ENCODE measurements at places on chromosomes 5 and 9.

DNA sequence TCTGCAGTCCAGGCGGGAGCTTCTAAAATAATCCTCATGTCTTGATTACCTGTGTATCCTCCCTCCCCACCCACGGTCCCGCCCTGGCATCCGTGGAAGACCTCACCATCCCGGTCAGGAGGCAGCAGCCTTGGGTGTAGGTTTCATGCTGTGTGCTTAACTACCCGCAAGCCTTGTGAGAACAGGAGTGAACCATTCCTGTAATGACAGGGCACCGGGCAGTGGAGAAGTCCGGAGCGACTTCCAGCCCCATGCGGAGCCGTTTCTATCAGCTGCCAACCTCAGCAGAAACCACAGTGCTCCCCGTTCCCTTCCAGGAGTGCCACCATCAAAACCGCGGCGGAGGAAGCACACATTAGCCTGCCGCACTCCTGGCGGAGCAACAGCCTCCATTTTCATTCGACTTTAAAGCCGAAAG lies 123.5 kb upstream of the LMX1B start:
- no peak for DNase-seq

GRCh38 chr9:82526577-82526976 lies 536.4 kb downstream of the RASEF start:
- DNase-seq: no peak

- no peak for DNase-seq
These were observed 5.9 kb downstream of the LIX1 start for GRCh38 chr5:97136475-97136874.

- no peak for DNase-seq
These were observed 77.3 kb downstream of the WNK2 start for GRCh38 chr9:93261281-93261680.

GRCh38 chr5:110439296-110439695 lies 287.2 kb downstream of the TMEM232 start:
- no peak for DNase-seq

- no peak for DNase-seq
These were observed 3.2 kb upstream of the TERT start for GRCh38 chr5:1298067-1298551.

DNA sequence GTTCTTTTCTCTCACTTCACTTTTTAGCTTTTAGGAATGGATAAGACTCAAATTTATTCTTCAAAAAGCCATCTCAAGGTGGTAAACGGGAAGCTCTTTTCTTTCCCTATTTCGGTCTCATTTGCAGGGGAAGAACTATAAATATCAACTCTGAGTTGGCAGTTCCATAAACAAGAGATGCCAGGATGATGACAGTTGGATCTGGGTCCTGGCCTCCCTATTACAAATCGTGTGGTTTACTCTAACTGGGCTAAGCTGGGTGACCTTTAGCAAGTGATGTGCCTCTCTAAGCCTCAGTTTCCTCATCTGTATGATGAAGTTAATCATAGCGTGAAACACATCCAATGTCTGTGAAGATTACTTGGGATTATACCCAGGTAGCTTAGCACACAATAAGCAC lies 44.2 kb downstream of the TLE4 start:
- peak; percentile 57 for DNase-seq

- no peak for DNase-seq
These were observed 427.6 kb upstream of the WWC1 start for GRCh38 chr5:167863883-167864282.

GRCh38 chr5:103461243-103461642 lies 101.3 kb downstream of the NUDT12 start:
- DNase-seq: peak; percentile 94

DNA sequence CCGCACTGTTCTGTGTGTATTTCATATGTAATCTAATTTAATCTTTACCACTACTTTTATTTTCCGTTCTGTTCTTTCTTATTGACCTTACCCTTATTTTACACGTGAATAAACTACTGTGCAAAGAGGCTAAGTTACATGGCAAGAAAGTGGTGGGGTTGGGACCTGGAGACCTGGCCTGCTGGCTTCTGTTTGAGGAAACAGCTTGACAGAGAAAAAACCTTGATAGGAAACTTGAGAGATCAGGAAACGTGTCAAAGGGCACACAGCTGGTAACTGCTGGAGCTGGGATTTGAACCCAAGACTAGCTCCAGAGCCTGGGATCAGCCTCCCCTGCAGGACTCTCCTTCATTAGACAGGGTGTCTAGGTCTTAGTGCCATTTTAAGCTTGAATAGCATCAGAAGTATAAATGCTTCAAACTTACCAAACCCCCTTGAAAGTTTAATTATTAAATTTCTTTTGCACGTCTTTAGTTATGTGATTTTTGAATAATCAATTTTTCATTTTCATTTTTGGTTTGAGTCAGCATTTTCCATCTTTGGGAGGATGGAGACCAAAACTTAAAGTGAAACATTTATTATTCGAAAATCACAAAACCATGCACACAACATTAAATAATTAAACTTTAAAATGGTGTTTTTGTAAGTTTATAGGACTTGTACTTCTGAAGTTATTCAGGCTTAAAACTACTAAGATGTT lies 129.5 kb downstream of the RGS3 start:
- DNase-seq: no peak

DNA sequence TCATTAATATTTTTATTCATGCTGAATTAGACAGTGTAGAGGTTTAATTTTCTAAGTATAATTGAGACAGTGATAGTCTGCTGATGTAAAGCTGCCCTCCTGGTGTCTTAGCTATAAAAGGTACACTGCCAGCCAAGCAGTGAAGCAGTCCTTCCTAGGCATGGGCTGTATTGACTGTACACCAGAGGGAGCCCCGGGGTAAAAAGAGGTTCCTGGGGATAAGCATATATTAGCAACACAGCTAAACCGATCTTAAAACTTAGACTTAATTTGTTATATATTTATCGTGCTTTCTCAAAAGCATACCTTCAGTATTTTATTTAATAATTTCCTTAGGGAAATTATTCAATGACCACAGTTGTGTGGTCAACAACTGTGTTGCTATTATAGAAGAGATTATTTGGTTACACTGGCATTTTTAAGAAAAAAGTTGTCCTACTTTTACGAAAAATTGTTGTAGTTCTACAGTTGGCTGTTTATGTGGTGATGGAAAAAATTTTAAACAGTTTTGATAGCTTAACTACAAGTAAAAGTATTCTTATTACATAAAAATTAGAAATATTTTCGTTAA lies 68.8 kb downstream of the ELL2 start:
- peak; percentile 68 for DNase-seq

DNA sequence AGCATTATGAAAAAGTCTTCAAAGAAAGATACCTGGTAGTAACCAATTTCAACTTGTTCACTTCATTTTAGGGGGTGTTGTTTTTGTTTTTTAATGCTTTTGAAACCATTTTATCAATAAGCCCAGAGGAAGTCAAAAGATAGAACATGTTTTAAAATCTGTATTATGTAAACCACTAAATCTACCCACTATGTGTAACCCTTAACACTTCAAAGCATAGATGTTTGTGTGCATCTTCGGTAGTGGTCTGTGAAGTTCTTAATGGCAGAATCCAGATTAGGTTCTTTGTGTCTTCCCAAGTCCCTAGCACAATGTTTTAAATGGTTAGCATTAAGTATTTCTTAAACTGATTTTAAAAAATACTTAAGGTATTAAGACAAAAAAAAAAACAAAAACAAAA lies 6.3 kb downstream of the PLAA start:
- no peak for DNase-seq

GRCh38 chr5:100693481-100693880 lies 158.3 kb downstream of the FAM174A start:
- DNase-seq: no peak

DNA sequence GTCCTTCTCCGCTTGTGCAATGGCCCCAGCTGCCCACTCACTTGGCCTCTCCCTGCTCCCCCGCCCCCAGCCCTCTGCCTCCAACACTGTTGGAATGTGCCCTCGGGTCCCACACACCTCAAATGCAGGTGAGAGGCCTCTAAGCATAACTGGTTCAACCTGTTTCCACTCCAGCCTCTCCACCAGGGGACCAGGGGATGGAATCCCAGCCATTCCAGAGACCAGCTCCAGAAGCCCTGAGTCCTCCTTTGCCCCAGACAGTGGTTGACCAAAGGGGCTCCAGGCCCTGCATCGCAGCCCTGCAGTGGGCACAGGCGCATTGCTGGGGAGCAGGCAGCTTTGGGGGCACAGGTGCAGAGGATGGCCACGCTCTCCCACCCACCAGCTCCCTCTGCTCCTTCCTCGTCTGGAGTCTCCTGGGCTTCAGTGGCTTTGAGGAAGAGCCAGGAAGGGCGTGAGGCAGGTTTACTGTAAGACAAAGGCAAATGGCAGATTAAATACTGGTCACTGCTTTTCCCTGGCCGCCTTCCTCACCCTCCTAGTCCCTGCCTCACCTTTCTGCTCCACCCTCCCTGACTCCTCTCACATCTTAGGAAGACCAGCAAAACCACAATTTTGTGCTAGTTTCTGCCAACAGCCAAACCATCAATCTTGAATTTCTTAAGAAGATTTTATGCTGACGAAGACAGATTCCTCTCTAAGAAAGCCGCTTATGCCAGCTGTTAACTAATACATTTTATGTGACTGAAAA lies 29.1 kb upstream of the IRX2 start:
- no peak for DNase-seq

Measured in ELR (cell line).